GM12865 (cell line): ENCODE measurements at places on chromosomes 11 and 22.
A peak's percentile ranks its signal among the peaks of the same experiment; 100 is the strongest.

DNA sequence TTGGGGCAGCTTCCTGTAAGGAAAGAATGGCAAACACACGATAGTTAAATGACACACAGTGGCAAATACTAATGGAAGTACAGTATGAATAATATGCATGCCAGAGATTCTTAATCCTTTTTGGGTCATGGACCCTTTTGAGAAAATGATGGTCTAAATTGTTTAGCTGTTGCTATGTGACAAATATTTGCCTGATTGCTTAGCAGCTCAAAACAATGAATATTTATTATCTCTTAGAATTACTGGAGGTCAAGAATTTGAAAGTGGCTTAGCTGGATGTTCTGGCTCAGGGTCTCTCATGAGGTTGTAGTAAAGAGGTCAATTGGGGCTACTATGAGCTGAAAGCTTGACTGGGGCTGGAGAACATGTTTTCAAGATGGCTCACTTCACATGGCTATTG is 69.7 kb downstream of the FANCF start:
- no peak for DNase-seq

DNA sequence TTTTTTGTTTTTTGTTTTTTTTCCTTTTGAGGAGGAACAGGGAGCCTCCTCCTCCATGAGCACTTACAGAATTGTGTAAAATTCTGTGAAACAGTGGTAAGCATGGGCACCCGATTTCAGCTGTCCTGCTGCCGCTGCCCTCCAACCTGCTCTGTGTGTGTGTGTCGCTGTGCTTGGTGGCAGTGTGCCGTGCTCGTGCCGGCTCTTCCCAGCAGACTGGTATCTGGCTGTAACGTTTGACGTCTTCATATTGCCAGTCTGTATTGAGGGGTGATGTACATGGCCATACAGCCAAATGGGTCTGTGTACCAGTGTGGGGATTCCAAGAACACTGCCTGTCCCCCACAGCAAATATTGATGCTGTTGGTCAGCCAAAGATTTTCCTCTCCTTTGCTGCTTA is 97.1 kb downstream of the CWC15 start:
- DNase-seq, result no peak

- peak; percentile 72 for DNase-seq
Measured at GRCh38 chr11:11787305-11788062, 54.3 kb upstream of the USP47 start.

GRCh38 chr11:123504401-123504800 is 74.3 kb downstream of the GRAMD1B start:
- DNase-seq, result no peak

DNA sequence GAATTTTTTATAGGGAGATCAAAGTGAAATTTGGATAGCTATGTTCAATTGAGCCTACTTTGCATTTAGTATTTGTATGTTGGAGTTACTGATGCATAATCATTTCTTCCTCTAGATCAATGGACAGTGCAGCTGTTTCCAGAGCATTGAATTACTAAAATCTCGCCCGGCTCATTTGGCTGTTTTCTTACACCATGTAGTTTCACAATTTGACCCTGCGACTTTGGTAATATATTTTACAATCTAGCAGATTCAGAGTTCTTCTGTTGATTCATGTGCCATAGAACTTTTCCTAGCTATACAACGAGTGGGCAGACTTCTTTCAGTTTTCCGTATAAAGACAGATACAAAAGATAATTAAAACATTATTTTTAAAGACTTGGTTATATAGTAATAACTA is 70.0 kb upstream of the GRIK4 start:
- DNase-seq, result no peak

GRCh38 chr11:114442536-114442935 is 3.3 kb downstream of the REXO2 start:
- DNase-seq, result no peak

DNA sequence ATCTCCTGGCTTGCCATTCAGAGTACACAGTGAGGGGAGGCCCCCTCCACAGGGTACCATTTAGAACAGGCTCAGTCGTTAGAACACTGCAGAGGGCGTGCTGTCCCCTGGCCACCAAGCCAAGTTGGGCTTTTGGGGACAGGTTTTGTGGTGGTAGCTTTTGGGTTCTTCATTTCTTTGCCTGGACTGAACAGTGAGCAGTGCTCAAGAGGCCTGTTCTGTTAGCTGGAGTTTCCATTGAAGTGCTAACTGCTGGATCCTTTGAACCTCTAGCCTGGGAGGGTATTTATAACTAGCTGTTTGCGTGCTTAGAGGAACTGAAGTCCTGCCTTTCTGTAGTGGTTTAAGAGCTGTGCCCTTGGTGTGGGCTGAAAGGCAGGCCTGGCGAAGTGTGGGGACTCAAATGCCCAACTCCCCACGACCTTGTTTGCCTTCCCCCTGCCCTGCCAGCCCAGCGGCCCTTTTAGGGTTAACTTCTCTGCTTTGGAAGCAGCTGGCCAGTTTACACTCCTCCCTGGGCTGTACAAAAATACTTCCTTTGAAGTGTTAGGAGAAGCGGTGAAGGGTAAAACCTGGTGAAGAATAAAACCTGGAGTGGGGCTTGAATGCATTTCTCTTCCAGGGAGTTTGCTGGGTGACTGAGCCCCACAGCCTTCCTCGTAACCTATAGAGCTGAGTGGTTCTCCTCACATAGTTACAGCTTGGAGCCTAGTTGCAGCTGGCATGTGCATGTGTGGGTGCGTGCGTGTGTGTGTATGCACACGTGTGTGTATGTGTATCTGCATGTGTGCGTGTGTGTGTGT is 34.6 kb downstream of the ZNRF3 start:
- DNase-seq, result no peak

- DNase-seq, result no peak
Measured at GRCh38 chr11:59189986-59190385, 18.1 kb downstream of the DTX4 start.

DNA sequence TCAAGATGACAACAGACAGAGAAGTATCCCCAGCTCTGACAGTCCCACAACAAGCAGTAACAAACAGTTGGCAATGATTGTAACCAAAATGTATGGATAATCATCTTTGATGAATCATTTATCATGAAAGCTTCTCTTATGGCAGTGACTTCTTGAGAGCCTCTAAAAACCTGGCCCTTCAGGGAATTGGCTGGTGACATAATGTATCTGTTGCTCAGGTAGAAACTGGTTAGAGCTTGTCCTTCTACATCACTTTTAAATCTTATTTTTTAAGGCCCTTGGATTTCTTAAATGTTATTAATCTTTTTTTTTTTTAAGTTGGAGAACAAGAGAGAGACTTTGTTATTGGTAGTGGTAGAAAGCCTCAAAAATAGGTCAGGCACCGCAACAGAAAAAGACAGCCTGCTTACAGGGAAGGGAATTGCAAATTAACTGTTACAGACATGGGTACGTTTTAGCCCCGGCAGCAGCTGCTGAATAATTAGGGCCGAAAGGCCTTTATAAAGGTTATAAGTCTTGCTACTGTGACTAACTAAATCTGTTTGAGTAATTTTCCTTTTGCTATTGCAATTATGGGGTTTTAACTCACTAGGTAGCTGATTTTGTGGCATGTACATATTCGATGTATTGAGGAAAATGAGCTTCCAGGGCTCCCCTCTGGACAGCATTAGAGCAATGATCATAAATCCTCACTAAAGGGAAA is 207.7 kb upstream of the LRRC4C start:
- DNase-seq, result no peak

DNA sequence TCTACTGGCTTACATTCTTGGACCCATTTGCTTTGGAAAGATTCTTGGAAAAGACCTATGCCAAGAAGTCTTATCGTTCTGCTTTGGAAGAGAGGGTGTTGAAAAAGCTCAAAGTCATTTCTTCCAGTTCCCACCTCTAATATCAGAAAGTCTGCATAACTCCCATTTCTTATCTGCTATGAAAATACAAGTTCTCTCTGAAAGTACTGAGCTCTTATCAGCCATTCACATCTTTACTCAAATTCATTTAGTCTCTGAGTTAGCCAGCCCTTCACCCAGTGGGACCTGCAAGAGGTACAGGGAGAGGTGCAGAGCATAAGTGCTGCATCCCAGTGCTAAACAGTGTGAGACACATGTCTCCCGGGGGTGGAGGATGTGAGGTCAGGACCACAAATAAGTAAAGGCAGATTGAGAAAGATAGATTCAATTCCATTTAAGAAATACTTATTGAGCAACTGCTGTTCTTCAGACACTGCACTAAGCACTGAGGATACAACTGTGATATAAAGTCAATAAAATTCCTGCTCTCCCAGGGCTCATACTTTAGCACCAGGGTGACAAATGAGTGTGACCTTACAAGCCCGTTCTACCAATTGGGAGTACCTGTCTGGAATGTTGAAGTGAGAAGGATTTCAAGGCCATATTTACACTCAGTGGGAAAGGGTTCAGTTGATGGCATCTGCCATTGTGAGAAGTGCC is 76.7 kb downstream of the PISD start:
- DNase-seq, result no peak

- no peak for DNase-seq
Measured at GRCh38 chr11:60844045-60844869, 2.3 kb downstream of the CCDC86 start.

DNA sequence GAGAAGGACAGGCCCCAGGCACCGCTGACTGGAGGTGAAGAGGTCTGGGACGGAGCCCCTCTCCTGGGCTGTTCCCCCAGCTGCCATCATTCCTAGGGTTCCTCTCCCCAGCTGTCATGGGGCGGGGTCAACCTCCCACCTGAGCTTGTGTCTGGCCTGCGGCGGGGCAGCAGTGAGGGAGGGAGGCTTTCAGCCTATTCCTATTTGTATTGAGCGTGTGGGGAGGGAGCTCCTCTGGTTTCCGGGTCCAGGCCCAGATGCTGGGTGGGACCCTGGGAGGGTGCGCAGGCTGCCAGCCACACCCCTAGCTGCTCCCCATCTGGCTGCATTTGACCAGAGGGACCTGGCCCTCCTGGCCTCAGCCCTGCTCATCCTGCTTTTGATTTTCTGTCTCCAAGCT is 13.7 kb downstream of the TSPAN4 start:
- DNase-seq, result no peak

DNA sequence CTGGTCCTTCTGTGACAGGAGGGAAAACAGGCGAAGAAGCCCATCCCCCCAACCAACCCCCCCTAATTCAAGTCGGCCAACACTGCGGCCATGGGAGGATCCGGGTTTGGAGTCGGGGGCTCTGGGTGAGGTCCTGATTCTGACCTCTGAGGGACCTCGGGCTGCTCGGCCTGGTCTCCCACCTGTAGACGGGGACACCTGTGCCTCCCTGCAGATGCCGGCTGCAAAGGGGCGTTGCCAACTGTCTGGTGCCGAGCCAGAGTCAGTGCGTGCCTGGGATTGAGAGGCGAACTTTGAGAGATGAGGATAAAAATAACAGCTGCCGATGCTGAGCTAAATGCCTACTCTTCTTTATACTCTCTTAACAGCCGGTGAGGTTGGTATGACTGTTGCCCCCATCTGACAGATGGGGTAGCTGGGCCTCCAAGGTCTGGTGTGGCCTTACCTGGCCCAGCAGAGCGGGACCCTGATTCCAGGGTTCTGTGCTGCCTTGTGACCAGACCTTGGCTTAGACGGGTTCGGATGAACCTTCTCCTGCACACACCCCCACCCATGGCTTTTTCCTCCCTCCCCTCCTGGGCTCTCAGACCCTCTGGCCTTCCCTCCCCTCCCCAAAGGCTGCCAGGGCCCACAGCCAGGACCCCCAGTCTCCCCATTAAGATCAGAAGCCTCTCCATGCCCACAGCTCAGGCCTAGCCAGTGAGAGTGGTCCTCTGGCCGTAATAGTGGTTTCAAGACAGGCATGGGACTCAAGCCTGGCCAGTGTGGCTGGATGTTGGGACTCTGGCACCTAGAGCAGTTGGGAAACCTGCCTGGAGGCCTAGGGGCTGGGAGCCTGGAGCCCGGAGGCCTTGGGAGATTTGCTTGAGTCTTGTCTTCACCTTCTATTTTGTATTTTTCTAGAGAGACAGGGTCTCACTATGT is 41.7 kb downstream of the KCNJ4 start:
- no peak for DNase-seq

- DNase-seq, result no peak
Measured at GRCh38 chr11:131373095-131373725, 2.8 kb downstream of the NTM start.

- peak; percentile 76 for DNase-seq
Measured at GRCh38 chr11:46345131-46345597, 2.1 kb upstream of the DGKZ start.

- DNase-seq, result no peak
Measured at GRCh38 chr11:13119361-13119760, 110.2 kb downstream of the RASSF10 start.

GRCh38 chr11:127935081-127935480 is 652.3 kb downstream of the ETS1 start:
- no peak for DNase-seq

GRCh38 chr11:122096272-122097112 is 19.5 kb downstream of the BLID start:
- no peak for DNase-seq

DNA sequence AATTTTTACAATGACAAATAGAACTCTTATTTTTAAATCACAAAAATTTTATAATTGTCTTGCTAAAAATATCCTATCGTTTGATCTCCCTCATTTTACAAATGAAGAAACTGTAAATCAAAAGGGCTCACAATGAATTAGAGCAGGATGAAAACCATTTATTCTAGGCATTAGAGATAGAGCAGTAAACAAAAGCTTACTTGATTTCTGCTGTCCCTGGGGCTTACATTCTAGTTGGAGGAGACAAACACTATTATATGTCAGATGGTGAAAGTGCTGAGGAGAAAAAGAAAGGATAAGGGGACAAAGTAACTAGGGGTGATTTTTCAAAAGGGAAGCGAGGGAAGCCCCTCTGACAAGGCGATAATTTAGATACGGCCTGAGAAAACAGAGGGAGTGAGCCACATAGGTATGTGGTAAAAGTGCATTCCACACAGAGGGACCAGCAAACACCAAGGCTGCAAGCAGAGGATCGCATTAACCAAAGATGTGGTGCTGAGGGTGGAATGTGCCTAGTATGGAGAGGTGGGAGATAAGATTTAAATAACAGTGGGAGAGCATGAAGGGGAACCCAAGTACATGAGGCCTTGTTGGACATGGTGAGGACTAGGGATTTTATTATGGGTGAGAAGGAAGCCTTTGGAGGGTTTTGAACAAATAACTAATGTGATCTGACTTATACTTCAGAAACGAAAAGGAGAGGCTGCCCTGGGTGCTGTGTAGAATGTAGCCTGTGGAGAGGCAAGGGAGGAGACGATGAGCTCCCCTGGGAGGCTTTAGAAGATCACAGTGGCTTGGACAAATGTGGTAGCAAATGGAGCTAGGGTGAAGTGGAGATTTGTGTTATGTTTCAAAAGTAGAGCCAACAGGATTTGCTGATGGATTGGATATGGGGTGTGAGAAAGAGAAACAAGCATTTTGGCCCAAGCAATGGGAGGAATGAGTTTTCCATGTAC is 62.1 kb downstream of the PDHX start:
- no peak for DNase-seq

- DNase-seq, result no peak
Measured at GRCh38 chr11:68373815-68374501, 61.6 kb downstream of the LRP5 start.
